ENCODE measurements at places on chromosomes 16 and 17.

DNA sequence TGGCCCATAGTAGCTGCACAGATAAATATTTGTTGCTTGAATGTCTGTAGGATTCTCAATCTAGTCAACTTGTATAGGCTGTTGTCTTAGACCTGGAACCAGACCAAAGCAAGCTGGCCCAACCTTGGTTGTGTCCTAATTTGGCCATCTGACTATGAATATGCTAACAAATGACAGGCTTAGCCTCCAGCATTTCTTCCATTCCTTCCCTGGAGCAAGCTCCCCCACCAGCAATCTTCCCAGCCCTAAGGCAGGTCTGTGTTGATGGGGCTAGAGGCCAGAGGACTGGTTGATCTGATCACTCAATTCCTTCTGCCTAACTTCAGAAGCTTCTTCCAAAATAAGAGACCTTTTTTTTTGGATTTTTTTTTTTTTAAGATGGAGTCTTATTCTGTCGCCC, 9.4 kb upstream of the PHOSPHO1 start:
- DNase-seq = no peak

- DNase-seq = peak; percentile 66
Measured at GRCh38 chr16:14501331-14502255, 128.5 kb downstream of the PARN start.

- DNase-seq = no peak
Measured at GRCh38 chr16:86504315-86505184, 5.8 kb upstream of the FOXF1 start.

- no peak for DNase-seq
Measured at GRCh38 chr17:33375783-33376182, 82.7 kb upstream of the ASIC2 start.

GRCh38 chr17:7838090-7839075, 4.4 kb downstream of the KDM6B start:
- no peak for DNase-seq

- DNase-seq = no peak
Measured at GRCh38 chr17:43591779-43592562, 45.8 kb upstream of the ETV4 start.

GRCh38 chr17:29918922-29919856, 10.8 kb downstream of the SSH2 start:
- DNase-seq = no peak

GRCh38 chr17:77409282-77410161, 268.8 kb downstream of the SEC14L1 start:
- no peak for DNase-seq

DNA sequence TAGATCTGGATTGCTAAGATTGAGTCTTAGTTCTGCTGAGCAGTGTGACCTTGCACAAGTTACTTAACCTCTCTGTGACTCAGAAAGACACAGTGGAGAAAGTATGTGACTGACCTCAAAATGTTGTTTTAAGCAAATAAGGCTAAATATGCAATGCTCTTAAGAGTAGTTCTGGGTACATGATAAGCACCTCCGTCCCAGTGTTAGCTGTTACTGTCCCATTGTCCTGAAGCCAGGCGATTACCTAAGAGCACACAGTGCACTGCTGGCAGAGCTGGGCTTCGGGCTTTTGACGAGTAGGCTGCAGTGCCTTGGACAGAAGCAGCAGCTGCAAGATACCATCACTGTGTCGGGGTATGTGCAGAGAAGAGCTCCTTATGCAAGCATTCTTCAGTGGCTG, 32.7 kb upstream of the FOXF1 start:
- DNase-seq = no peak

DNA sequence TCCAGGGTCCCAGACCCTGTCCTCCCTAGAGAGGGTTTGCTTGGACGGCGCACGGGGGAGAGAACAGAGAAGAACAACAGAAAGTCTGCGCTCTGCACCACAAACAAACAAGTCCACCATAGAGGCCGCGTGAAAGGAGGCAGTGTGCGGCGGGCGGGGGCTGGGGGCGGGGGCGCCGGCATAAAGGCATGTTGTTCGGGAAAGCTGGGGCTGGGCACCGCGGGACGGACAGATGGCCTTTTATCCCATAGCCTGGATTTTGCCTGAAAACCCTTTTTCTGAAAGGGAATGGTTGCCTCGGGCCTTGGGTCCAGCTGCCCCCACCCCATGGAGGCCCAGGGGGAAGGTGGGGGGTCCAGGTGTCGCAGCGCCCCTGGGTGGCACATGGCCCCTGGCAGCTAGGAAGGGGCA, 26.0 kb downstream of the FA2H start:
- DNase-seq = no peak

- DNase-seq = no peak
Measured at GRCh38 chr17:45021607-45022287, 29.7 kb downstream of the DCAKD start.

- DNase-seq = no peak
Measured at GRCh38 chr17:33045216-33045615, 53.6 kb downstream of the SPACA3 start.

GRCh38 chr17:74619077-74619673, 4.4 kb downstream of the CD300E start:
- no peak for DNase-seq

DNA sequence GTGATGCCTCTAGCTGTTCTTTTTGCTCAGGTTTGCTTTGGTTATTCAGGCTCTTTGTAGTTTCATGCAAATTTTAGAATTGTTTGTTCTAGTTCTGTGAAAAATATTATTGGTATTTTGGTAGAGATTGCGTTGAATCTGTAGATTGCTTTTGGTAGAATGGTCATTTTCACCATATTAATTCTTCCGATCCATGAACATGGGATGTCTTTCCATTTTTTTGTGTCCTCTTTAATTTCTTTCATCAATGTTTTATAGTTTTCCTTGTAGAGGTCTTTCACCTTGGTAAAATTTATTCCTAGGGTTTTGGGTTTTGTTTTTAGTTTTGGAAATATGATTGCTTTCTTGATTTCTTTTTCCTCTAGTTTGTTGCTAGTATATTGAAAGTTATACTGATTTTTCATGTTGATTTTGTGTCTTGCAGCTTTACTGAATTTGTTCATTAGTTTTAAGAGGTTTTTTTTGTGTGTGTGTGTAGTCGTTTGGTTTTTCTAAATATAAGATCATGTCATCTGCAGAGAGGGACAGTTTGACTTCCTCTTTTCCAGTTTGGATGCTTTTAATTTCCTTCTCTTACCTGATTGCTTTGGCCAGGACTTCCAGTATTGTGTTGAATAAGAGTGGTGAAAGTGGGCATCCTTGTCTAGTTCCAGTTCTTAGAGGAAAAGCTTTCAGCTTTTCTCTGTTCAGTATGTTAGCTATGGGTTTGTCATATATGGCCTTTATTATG, 42.4 kb downstream of the NSRP1 start:
- DNase-seq = no peak

DNA sequence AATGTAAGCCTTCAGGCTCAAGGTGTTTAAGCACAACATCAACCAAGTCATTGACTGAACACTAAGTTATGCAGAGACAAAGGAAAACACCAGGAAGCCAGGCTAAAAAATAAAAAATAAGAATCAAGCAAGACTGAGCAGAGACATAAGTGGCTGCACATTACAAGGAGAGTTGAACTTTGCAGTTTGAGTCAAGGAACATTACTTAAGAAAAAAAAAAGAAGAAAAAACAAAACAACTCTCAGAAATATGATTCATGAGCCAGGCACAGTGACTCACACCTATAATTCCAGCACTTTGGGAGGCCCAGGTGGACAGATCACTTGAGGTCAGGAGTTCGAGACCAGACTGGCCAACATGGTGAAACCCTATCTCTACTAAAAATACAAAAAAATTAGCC, 168.1 kb downstream of the C16orf95 start:
- no peak for DNase-seq

DNA sequence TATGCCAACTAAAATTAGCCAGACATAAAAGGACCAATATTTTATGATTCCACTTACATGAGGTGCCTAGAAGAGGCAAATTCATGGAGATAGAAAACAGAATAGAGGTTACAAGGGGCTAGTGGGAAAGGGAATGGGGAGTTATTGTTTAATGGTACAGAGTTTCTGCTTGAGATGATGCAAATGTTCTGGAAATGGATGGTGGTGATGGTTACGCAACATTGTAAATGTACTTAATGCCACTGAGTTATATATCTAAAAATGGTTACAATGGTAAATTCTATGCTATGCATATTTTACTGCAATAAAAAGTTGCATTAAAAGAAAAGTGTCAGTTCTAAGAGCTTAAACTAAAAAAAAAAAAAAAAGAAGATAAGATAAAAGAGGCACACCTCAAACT, 17.9 kb downstream of the MT1X start:
- no peak for DNase-seq

DNA sequence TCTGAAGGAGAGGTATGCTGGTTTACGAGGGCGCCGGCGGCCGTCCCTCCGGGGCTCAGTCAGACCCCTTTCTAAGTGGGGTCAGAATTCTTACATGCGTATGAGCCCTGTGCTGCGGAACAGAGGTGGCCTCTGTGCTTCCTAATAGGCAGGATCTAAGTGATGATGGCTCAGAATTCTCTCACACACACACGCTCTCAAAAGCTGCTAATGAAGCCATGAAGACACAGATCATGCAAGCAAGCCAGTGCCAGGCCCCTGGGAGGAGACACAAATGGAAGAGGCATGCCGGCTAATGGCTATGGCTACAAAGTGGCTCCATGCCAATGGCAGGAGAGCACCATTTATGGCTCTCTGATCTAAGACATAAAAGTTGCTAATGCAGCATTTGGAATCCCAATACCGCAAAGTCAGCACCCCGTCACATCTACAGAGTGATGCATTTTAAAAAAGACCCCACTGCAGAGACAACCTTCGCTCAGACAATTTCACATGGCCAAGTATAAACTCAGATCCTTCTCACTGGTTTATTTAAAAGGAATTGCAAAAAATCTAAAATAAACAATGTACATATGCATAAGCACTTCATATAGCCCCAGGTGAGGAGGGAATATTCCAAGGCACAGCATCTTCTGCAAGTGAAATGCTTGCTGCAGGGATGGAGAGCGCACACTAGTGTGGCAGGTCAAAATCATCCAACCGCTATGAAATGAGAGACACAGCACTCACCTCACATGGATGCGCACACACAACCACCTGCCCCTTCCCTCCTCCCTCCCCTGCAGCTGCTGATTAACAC, 24.5 kb downstream of the NPLOC4 start:
- no peak for DNase-seq

DNA sequence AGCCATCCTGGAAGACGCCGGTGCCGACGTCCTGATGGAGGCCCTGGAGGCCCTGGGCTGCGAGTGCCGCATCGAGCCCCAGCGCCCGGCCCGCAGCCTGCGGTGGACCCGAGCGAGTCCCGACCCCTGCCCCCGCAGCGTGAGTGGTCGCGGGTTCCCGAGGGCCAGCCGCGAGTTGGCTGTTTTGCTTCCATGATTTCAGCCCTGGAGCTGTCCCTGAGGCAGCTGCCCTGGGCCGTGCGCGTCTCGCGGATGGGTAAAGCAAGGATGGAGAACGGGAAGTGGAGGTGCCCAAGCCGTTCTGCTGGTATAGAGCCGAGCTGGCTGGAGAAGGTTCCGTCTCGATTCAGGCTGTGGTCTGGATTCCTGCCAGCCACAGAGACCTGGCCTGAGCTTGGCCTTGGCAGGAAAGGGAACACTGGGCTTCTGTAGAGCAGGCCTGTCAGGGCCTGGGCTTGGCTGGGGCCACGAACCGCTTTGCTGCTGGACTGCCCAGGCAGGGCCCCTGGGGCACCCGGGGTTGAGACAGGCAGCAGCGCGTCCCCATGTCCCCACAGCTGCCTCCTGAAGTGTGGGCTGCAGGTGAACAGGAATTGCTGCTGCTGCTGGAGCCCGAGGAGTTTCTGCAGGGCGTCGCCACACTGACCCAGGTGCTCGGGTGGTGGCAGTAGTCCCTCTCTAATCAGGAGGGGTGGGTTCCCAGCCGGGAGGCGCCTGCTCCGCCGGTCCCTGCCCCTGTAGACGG, 941 bp upstream of the MRPS34 start:
- no peak for DNase-seq

- peak; percentile 70 for DNase-seq
Measured at GRCh38 chr16:2751577-2752034, 832 bp upstream of the SRRM2 start.

DNA sequence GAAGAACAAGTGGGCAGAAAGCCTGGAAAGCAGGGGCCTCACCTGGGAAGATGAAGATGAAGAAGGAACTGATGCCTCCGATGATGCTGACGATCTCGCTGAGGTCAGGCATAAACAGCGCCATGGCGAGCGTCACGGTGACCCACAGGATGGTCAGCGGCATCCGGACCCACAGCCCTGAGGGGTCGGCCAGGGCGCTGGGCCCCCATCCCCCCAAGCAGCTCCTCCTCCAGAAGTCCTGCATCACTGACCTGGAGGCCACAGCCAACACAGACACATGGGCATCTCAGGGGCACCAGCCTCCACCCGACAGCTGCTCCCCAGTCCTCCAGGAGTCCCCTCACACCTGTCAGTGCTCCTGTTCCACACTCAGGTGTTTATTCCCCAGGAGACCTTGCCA, 26.1 kb downstream of the SLC38A8 start:
- no peak for DNase-seq

GRCh38 chr17:7704601-7705268, at the start of gene EFNB3:
EFNB3 (plus strand) TSS chr17:7705202; CDS start chr17:7705599, 397 bp downstream.
- peak; percentile 51 for DNase-seq

DNA sequence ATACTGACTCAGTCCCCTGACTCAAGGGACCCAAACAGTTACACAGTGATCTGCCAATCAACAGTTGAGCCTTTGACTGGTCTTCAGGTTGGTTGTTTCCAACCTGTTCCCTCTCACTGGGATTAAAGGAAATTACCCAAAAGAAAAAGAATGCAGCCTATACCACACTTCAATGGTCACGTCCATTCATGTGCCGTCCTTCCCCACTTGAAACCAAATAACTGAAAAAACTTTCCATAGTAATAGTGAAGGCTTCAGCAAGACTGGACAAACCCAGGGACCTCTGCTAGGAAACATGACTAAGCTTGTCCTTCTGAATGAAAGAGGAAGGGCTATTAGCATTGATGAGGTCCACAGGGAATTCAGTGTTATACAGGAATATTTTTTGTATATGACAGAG, 30.6 kb downstream of the MRPS23 start:
- no peak for DNase-seq

DNA sequence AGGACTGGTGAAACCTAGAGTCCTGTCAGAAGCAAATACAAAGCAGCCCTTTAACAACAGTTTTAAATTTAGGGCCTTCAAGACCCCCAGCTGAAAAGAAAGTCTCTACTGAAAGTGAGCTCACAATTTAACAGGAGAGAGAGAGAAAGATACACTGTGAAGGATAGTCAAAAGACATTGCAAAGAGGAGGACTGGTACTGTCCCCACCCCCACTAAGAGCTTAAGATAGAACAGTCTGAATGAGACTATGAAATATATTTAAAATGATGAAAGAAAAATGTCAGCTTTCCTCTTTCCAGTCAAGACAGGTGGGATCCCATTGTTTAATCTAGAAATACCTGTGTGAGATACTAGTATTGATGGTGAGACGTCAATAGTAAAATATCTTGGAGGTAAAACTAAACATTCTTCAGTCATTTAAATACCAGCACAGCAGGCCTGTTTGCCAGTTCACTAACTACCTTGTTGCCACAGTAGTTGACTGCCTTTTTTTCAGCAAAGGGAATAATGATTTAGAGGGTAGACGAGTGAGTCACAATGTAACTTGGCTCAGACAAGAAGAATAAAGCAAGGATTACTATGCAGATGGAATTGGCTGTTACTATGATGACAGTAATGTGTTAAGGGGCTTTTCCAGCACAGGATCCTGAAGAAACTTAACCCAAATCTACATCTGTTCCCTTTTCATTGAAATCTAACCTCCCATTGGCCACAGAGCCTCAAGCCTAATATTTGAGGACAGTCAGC, 47.2 kb upstream of the RASL10B start:
- DNase-seq = peak; percentile 70

GRCh38 chr17:71726341-71726740, 394.5 kb upstream of the SOX9 start:
- DNase-seq = no peak
